ENCODE measurements at places on chromosomes 12 and 14.

- DNase-seq: no peak
Observed at GRCh38 chr12:52015532-52016041, 8.8 kb downstream of the TAMALIN start.

GRCh38 chr14:84533791-84534190 lies 996.2 kb upstream of the FLRT2 start:
- DNase-seq: no peak

GRCh38 chr14:65329911-65330310 lies 82.6 kb upstream of the FUT8 start:
- no peak for DNase-seq

DNA sequence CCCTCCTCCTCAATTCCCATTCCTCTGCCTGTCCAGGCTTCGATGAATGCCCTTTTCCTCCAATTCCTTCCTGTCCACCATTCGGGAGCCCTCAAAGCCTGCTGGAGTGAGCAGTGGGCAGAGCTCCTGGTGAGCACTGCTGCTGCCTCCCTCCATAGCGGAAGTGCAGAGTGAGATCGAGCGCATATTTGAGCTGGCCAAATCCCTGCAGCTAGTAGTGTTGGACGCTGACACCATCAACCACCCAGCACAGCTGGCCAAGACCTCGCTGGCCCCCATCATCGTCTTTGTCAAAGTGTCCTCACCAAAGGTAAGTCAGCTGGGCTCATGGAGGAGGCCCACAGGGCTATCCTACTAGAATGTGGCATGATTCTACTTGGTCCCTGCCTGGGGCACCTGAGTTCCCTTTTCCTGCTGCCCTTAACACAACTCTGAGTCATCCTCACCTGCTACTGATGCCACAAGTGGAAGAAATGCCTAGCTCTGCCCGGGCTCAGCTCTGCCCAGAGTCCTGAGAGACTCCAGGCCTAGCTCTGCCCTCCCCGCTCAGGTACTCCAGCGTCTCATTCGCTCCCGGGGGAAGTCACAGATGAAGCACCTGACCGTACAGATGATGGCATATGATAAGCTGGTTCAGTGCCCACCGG lies 8.0 kb downstream of the CACNB3 start:
- DNase-seq: no peak

GRCh38 chr12:14171106-14171505 lies 189.7 kb upstream of the GRIN2B start:
- DNase-seq: no peak

DNA sequence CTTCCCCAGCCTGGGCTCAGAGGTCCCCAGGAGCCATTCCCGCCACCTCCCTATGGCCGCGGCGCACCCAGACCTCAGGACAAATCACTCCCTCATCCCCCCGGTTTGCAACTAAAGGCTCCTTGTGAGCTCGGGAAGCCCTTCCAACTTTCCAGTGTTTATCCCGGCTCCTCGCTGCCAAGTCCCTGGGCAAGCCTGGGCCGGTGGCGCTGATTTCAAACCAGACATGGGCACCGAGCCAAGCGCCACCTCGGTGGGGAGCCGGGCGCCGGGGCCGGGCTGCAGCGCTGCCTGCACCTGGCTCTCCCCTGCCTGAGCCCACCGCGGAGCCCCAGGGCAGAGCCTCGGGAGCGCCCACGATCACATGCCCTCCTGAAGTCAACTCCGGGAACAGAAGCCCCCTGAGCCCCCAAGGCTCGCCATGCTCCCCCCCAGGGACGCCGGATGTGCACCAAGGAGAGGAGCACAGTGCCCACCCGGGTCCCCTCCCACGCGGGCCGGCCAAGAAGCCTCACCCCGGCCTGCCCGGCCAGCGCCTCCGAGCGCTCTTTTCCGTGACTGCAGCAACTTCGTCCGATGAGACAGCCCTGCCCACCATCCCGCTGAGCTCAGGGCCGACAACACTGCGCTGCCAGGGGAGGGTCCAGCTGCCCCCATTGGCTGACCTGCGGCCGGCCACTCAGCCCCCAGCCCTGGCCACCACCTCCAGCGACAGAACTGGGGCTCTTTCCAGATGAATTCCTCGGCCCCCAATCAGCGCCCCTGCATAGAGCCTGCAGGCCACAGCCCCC lies 50.0 kb downstream of the NCOR2 start:
- no peak for DNase-seq

DNA sequence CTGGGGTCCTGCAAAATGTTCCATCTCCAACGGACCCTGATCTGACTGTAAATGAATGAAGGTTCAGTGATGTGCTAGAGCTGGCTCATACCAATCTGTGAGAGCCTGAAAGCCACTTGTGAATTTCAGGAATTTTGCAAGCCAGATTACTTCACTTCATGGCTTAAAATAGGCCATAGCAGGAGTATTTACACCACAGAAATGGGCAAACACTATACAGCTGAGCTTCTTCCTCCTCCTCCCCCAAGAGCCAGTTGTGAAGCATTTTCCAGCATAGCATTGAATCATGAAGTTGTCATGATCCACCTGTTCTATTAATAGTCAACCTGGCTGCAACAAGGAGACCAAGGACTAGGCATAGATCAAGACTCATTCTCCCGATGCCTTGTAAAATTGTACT lies 141.3 kb upstream of the RASSF8 start:
- no peak for DNase-seq

DNA sequence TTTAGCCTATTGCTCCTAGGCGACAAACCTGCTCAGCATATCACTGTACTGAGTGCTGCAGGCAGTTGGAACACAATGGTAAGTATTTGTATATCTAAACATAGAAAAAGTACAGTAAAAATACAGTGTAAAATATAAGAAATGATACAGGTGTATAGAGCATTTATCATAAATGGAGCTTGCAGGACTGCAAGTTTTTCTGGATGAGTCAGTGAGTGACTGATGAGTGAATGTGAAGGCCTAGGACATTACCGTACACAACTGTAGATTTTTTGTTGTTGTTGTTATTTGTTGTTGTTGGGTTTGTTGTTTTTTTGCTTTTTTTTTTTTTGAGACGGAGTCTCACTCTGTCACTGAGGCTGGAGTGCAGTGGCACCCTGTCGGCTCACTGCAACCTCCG lies 33.4 kb downstream of the PNMA1 start:
- DNase-seq: no peak

DNA sequence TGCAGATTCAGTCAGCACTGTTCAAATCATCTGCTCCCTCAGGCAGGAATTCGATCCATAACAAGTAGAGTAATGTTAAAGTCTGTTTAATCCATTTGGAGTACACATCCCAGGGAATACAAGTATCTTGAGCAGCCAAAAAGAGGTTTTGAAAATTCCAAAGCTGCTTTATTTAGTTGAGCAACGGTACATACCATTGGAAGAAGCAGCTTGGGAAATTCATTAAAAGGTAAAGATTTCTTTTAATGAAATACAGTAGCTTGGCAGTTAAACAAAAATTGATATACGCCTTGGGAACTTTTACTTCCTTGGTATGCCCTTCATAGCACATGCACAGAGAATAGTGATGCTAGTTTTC lies 153.8 kb downstream of the LRIG3 start:
- DNase-seq: no peak

Measured in CD4-positive, alpha-beta T cell treated with Interleukin-4 for 1 hour (primary cell).